ENCODE measurements at places on chromosomes 13 and 19. TPM values are rescaled to one million over a fixed set of nuclear protein-coding genes. Genes with fewer than 3 reads are reported as not detected.

The FGF22 gene
- total RNA-seq: not detected

The NEK3 gene
- total RNA-seq: 13.9 TPM

The GPR183 gene
- total RNA-seq: 4.9 TPM

The IRS2 gene
- 14.4 TPM for total RNA-seq

The ZNF574 gene
- 20.0 TPM for total RNA-seq

The PALM gene
- total RNA-seq: 67.3 TPM
